ENCODE measurements at places on chromosomes 2 and 18.
A peak's percentile ranks its signal among the peaks of the same experiment; 100 is the strongest.

GRCh38 chr2:88416016-88416663, 36.4 kb downstream of the FOXI3 start:
- DNase-seq: no peak

- no peak for DNase-seq
Observed at GRCh38 chr2:68741238-68741637, 6.6 kb downstream of the ARHGAP25 start.

- DNase-seq: no peak
Observed at GRCh38 chr2:146997488-146997887, 847.3 kb upstream of the ACVR2A start.

- no peak for DNase-seq
Observed at GRCh38 chr2:158740127-158740526, 55.0 kb upstream of the DAPL1 start.

DNA sequence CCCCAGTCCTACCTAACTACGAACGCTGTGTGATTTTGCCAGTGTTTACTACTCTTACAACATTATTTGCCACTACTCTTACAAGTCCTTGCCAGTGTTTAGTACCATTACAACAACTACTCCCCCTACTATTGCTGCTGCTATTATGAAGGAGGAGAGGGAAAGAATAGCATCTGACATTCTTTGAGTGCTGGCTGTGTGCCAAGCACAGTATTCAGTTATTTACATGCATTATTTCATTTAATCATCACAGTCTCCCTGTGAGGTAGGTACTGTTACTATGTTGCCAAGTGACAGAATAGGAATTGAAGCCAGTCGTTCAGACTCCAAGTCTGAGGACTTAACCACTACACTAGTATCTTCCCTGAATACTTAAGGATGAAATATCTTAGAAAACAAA, 185.9 kb upstream of the FOSL2 start:
- DNase-seq: peak; percentile 33

- no peak for DNase-seq
Observed at GRCh38 chr2:96506016-96506906, 1.1 kb upstream of the NEURL3 start.

DNA sequence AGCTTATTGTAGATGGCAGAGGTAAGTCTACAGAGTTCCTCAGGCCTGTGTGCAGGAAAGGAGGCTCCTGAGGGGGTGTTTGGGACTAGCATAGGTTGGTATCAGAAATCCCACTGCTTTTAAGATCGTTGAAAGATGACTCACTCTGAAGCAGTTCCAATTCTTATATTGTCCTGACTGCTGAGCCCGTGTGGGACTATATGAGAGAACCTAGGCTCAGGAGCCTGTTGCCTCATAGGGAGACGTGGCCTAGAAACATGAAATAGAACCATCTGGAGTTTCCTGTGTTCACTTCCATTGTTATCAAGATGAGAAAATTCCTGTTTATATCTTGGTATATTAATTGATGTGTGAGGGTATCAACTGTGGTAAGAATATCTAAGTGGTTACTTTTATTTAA, 5.7 kb downstream of the CCT7 start:
- DNase-seq: no peak

- no peak for DNase-seq
Observed at GRCh38 chr2:167355821-167356220, 467.5 kb downstream of the XIRP2 start.

- DNase-seq: no peak
Observed at GRCh38 chr2:151111599-151112278, 149.9 kb downstream of the RBM43 start.
